ENCODE measurements at places on chromosomes 1 and 21.

GRCh38 chr1:164792410-164793004, 233.5 kb downstream of the PBX1 start:
- no peak for DNase-seq

DNA sequence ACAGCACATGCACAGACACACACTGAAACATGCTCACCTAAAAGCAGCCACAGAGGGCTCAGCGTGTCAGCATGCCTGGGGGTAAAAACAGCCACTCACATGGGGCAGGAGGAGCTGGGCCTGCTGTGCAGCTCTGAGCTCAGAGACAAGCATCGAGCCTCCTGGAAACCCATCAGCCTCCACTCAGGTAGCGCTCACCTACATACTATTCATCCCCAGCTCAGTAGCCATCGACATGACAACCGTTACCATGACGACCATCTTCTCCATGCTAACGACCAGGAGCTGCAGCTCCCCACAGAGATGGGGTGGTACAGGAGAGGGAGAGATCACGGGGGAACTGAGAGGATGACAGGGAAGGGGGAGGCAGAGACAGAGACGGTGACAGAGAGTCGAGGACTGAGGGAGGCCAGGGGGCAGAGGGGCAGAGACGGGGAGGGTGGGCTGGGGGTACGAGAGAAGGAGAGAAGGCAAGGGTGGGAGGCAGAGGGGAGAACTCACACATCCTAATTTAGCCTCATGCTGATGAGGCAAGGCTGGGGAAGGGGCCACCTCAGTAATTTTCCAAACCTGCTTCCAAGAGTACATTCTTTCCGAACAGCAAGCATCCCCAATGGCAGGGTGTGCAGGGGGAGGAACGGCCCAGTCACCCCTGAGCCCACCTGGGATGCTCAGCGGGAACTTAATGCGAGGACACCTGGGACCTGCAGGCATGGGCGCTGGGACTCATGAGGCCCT, 28.4 kb downstream of the SDC3 start:
- DNase-seq, result peak; percentile 72

- peak; percentile 65 for DNase-seq
Observed at GRCh38 chr1:38047603-38048141, 1.1 kb upstream of the POU3F1 start.

GRCh38 chr1:200253774-200254495, 155.9 kb downstream of the ZNF281 start:
- DNase-seq, result no peak

GRCh38 chr1:4600615-4601460, 53.6 kb upstream of the AJAP1 start:
- DNase-seq, result no peak

DNA sequence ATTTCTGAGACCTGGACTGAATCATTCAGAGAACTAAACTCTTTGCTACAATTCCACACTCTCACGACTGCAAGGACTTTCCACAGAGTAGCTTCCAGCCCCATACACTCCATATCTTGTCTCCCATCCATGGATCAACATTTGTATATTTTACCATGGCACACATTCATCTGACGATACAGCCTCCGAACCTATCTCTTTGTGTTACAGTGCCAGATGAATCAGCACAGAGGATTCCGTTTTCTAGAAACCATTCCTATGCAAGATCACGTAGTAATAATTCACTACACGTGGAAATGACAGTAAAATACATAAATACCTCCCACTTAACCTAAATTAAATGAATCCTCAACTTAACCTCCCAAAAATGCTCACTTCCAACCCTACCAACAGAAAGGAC, 110.0 kb upstream of the PRDX6 start:
- no peak for DNase-seq

- no peak for DNase-seq
Observed at GRCh38 chr1:247350587-247350986, 18.9 kb upstream of the ZNF496 start.

- no peak for DNase-seq
Observed at GRCh38 chr1:76938304-76938703, 71.0 kb downstream of the ST6GALNAC5 start.

- no peak for DNase-seq
Observed at GRCh38 chr1:78658901-78659300, 9.3 kb downstream of the IFI44 start.

- DNase-seq, result no peak
Observed at GRCh38 chr21:34625030-34625593, 10.2 kb upstream of the RCAN1 start.

- DNase-seq, result no peak
Observed at GRCh38 chr21:36751383-36751782, 52.5 kb downstream of the SIM2 start.

DNA sequence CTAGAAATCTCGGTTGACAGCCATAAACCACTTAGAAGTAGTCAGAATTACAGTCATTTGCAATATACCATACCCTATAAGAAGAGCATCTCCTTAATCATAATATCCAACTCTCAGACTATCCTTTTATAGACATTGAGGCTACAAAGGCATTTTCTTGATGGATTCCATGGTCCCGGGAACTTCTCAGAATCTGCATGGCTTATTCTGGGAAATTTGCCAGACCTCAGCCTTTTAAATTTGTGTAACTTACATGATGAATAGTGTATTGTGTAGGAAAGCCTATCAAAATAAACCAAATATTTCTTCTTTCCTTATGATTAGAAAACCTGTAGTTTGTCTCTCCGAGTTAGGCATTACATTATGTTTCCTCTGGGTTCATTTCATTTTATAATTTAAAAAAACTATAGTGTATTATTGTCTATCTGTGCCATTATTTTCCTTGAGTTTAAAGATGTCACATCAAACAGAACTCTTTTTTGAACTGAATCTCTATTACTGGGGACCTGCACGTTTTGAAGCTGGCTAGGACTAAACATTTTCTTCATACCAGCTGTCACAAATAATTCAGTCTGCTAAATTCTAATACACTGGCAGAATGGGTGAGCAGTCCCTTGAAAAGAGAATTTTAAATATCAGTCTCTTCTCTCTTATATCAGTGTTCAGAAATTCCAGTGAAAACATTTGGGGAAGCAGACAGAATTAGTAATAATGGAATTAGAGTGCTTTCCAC, 102.9 kb downstream of the GABPA start:
- no peak for DNase-seq

DNA sequence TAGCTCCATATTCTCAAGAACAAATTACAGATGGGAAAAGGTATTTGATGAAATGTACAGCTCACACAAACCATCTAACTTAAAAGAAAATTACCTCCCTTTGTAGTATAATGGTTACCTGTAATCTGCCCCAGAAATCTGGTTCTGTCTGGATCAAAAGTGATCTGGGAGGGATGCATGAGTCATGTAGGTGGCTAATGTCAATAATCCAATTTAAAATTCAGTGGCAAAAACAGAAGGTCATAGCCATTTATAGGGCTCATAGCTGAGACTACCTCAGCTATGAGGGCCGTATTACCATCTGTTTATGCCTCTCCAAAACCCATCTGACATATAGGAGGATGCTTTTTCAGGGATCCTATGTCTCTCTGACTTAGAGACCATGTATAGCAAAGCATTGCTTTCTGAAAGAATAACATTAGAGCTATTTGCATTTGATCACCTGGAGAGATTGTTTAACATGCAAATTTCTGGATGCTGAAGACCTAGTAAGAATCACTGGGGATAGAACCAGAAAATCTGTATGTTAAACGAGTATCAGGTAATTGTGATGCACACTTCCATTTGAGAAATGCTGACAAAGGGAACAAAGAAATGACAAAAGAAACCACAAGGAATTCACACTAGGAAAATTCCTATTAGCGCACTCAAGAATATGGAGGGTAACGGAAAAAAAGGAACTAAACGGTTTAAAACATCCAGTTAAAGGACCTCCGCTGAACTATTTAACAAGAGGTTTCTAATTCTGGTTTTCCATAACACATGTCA, 17.6 kb downstream of the PAXBP1 start:
- DNase-seq, result no peak

GRCh38 chr1:215476541-215476940, 90.6 kb upstream of the KCTD3 start:
- no peak for DNase-seq

GRCh38 chr1:41573785-41574713, 89.6 kb upstream of the EDN2 start:
- peak; percentile 85 for DNase-seq

- no peak for DNase-seq
Observed at GRCh38 chr1:81954534-81955020, 153.8 kb downstream of the ADGRL2 start.

DNA sequence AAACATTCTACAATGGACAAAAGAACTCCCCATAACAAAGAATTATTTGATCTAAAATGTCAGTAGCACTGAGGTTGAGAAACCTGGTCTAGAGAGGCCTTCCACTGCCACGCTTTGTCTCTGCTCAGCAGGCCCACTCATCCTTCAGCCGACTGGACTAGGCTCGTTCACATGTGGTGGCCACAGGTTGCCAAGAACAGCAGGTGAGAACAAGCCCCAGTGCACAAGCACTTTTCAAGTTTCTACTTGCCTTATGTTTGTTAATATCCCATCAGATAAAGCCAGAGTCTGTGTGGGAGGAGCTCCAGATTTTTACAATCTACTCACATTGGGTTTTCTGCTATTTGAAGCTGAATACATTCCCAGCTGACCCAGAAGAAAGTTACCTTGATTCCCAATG, 9.1 kb upstream of the EFHD2 start:
- peak; percentile 33 for DNase-seq

DNA sequence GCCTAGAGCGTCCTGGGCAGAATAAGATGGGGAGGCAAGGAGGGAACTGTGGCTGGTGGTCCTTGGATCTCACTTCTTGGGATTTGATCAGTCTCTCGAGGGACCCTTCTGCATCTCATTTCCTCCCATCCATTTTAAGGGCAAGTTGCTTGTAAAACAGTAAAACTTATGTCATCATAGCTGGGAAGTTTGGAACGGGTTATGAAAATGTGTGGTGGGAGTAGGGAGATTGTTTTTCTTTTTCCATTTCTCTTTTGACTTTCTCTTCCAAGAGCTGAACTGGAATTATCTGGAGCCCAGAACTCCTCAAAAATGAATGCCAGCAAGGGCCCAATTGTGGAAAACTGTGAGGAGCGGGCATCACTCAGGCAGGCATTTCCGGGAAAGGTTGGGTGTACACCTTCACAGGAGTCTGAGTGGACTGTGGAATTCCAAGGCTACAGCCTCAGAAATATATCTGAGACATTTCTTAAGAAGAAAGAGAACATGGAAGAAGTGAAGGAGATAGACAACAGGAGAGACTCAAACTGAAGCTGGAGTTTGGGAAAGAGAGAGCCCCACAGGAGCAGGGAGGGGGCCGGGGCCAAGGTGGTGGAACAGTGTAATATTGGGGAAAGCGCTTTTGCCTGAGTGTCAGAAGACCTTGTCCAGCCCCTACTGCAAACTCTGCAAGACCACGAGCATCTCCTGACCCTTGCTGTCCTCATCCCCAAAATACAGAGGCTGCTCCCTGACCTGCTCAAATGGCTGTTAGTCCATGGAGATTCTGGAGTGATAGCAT, 185.1 kb downstream of the FOXD2 start:
- DNase-seq, result no peak

- no peak for DNase-seq
Observed at GRCh38 chr1:161848676-161849075, 82.6 kb downstream of the ATF6 start.

- DNase-seq, result peak; percentile 42
Observed at GRCh38 chr1:31216016-31216415, 23.7 kb downstream of the NKAIN1 start.

GRCh38 chr1:206899717-206900116, 2.5 kb downstream of the IL24 start:
- DNase-seq, result no peak

GRCh38 chr1:57926025-57926552, 502.2 kb upstream of the DAB1 start:
- DNase-seq, result no peak

- DNase-seq, result no peak
Observed at GRCh38 chr1:12032161-12032621, 12.9 kb downstream of the MIIP start.

DNA sequence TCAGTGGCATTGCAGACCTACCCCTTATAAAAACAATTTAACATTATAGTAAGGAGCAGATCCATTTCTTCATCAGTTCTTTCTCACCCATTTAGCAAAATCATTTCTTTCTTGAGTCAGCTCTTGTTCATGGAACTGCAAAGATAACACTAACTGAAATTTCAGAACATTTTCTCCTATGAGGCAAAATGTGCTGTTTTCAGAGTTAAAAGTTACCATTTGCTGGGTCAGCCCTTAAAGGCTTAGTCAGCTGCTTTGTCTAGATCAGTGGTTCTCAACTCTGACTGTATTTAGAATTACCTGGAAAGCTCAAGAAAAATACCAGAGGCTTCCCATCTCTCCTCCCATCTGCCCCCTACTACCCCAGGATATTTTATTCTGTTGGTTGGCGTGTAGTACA, 12.2 kb downstream of the METTL13 start:
- no peak for DNase-seq

DNA sequence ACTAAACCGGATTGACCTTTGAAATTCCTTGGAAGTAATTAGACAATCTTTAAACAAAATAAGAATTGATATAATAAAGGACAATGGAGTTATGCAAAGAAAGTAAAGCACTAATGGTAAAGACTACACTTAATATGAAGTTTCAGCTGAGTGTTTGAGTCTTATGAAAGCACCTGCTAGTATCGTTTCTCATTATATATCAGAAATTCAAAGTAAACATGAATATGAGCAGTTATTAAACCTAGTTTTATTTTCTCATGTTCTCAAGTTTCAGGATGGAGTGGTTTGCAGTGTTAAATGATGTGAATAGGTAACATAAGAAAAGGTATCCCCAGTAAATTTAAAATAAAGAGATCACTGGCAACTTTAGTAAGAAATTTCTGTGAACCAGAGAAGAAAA, 188.6 kb downstream of the ZP4 start:
- no peak for DNase-seq

DNA sequence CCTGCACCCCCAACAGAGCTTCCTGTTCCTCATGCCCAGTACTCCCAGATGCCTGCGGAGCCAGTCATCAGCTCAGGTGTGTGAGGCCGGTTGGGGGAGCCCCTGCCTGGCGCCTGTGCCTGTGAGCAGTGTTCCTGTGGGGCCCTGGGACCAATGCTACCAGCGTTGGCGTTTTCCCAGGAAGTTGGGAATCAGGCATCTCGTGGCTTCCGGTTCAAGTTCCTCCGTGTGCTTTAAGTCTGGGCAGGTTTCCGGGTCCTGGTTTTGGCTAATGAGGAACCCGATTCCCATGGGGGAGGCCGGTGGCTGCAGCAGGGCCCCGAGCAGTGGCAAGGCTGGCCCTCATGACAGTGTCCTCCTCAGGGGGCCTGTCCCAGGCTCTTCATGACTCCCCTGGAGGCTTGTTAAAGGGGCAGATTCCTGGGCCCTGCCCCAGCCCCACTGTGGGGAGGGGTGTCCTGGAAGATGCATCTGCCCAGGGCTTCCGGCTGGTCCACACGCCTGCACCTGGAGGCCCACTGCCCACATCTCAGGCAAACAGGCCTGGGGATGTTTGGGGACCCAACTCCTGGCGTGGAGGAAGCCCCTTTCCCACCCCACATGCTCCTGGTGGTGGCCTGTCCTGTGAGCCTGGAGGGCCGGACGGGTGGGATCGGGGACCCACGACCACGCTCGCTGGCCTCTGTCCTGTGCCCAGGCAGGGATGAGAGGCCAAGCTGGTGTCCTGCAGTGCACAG, 26.2 kb downstream of the TP73 start:
- no peak for DNase-seq

Data from iPS-NIHi11 (cell line).